ENCODE measurements at places on chromosomes 5 and 9.

DNA sequence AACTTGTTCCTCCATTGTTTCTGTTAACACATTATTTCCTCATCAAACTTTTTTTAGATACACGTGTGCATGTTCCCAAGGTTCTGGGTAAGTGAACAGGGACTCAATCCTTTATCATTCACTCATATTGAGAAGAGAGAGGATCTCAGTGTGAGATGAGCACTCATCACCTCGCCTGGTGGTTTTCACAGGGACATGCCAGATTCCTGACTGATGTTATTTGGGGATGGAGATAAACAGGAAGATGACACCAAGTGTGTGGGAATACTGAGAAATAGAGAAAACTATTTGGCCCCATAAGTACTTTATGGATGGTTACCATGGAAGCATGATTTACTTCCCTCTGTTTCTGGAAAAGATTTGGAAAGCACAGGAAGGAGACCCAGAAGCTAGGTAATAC is 533.3 kb upstream of the DMAC1 start:
- no peak for DNase-seq

DNA sequence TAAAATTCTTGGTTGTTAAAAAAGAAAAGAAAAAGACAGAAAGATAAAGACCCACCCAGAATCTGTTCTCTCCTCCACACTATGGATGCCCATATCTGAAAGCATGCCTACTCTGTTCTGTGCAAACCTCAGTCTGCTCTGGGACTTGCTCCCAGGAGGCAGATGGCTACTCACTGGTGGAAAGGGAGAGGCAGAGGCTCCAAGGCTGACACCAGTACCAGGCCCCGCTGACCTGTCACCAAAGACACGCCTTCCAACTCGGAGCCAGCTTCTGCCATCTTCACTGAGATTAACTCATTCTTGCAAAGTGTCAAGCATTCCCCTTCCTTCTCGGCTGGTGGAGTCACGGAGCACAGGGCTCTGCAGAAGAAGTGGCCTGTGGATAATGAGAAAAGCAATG is 21.6 kb downstream of the SH3TC2 start:
- DNase-seq, result no peak

DNA sequence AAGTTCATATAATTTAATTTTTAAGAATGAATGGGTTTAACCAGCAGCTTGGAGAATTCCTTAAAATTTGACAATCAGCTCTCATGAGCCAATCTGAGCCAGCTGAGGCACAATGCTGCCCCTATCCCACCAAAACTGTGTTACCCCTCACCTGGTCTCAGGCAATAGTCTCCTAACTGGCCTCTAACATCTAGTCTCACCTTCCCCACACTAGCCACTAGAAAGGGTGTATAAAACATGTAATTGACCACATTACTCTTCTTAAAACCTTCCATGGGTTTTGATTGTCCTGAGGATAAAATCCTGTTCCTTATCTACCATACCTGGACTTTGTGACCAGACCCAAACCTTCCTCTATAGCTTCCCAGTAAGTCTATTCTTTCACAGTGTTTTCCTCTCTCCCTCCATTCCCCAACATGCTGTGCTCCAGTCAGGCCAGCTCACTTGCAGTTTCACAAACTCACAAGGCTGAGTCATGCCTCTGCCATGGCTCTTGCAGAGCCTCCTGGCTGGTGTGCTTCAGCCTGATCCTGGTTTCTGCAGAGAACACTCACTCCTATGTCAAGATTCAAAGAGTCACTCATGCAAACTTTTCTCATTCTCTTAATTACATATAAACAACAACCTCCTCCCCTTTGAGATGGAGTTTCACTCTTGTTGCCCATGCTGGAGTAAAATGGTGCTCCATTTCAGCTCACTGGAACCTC is 16.0 kb upstream of the ZCCHC7 start:
- no peak for DNase-seq

DNA sequence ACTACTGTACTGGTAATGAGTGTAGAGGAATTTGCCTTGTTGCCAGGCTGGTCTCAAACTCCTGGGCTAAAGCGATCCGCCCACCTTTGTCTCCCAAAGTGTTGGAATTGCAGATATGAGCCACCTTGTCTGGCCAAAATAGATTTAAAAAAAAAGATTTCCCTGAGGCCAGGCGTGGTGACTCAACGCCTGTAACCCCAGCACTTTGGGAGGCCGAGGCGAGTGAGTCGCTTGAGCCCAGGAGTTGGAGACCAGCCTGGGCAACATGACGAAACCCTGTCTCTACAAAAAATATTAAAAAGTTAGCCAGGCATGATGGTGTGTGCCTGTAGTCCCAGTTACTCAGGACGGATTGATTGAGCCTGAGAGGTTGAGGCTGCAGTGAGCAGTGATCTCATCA is 62.5 kb downstream of the IPO11 start:
- DNase-seq, result no peak

DNA sequence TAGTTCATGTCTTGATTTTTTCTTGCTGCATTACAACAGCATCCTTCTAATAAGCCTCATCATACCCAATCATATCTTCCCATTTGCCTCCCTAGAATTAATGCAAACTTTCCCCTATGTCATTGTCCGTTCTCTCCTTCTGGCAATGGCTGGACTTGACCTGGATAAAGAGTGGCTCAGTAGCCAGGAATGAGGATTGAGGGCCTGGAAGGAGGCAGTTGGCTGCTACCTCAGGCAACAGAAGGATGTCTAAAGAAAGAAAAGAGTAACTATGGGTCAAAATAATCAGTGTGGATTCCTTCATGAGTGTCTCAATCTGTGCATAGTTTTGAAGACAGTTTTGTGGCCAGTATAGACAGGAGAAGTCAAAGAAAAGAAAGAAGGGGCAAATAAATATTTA is 209.6 kb downstream of the TRPM3 start:
- DNase-seq, result no peak

- DNase-seq, result peak; percentile 74
These were observed at the start of gene RAI14 for GRCh38 chr5:34656001-34656699. TSS of gene RAI14 (plus strand) at chr5:34656328. CDS start at chr5:34686920, 30,592 bp downstream.

- no peak for DNase-seq
These were observed 5.4 kb upstream of the SH3PXD2B start for GRCh38 chr5:172459783-172460165.

- no peak for DNase-seq
These were observed 875 bp downstream of the TPM2 start for GRCh38 chr9:35688558-35689541.

- DNase-seq, result peak; percentile 3
These were observed 50.0 kb upstream of the SUSD3 start for GRCh38 chr9:93008457-93008856.

DNA sequence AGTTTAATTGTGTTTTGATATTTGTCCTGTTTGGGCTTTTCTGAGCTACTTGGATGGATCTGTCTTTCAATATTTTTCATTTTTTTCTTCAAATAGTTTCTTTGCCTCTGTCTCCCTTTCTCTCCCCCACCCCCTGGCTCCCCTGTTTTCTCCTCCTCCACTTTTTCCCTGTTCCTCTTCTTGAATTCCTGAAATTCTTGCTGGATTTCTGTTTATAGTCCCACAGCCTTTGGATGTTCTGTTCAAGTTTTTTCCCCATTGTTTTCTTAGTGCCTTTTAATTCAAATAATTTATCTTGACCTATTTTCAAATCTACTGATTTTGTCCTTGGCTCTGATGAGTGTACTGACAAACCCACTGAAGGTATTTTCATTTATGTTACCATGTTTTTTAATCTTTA is 113.0 kb downstream of the VPS13A start:
- DNase-seq, result no peak

DNA sequence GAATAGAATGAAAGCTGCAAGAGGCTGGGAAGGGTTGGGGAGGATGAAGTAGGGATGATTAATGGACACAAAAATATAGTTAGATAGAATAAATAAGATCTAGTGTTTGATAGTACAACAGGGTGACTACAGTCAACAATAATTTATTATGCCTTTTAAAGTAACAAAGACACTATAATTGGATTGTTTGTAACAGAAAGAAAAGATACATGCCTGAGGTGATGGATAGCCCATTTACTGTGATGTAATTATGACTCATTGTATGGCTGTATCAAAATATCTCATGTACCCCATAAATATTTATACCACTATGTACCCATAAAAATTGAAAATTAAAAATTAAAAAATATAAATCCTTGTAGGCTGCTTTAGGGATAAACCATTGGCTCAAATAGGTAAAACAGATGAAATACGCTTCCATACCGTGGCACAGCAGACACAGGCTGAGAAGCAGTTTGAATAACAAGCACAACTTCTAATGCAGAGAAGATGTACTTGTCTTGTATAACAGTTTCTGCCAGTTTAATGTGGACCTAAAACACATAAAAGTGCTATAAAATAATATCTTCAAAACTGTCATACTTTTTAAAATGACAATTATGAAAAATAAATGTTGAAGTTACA is 34.9 kb downstream of the APBA1 start:
- no peak for DNase-seq

GRCh38 chr9:20760246-20760891 is 76.3 kb downstream of the FOCAD start:
- no peak for DNase-seq

GRCh38 chr9:110047955-110048402 is 160.0 kb downstream of the C9orf152 start:
- peak; percentile 57 for DNase-seq

- no peak for DNase-seq
These were observed 80.2 kb upstream of the DMRT1 start for GRCh38 chr9:761176-761792.

DNA sequence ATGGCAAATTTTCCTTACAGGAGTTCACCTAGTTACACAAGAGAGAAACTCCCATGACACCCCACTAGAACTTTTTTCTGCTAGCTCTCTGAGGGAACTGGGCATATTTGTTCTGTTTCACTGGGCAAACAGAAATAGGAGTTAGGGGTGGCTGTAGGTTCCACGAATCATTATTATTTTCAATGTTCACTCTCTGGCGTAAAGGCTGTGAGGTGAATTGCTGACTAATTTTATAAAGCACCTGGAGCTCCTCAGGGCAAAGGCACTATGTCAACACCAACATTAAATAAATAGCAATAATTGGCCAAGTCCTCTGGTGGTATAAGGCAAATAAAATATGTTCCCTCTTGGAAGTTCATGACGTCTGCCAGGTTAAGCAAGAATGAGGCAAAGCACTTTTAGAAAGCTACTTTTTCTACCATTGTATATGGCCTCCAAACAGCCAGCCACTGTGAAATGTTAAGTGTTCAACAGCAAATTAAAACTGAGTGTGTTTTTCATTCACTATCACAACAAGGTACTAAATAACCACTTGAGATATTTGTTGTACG is 344.6 kb downstream of the PDE4D start:
- DNase-seq, result no peak

DNA sequence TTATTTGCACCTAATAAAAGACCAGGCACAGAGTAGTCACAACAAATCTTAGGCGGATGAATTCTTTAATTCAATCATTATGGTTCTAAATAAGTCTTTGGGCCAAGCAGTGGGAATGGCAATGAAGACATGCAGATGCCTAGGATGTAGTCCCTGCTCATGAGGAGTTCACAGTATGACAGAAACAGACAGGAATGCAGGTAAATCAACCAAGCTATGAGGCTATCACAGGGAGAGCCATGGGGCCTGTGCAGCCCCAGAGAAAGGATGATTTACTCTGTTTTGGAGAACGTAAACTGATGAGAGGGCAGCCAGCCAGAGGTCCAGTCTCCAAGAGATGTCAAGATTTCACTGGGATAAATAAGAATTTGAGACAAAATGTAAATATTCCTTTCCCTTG is 129.4 kb downstream of the TRIM32 start:
- DNase-seq, result no peak

DNA sequence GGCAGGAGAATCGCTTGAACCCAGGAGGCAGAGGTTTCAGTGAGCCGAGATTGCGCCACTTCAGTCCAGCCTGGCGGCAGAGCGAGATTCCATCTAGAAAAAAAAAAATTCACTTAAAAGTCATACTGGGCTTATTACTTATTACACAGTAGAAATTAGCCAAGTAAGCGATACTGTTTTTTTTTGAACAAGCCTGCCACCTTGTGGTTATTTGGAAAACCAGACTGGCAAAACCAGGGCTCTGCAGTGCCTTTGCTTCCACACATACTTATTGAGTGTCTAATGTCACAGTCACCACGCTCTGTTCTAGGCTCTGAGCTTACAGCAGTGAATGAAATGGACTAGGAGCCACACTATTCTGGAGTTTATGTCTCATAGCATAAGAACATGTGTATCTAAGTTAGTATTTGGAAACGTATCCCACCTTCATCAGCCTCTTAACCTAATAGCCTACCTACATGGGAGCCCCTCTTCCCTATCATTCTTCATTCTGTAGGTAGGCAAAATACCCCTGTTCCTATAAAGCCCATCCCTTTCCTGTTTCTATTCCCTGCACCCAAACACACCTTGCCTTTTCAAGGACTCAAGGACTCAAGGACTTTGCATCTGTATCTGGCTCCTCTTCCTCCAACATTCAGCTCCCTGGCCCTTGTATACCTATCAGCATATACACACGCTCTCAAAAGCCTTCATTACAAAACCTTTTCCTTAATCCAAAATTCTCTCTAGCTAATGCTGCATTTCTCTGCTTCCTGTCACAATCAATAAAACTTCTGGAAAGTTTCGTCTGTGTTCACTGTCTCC is 13.9 kb upstream of the BASP1 start:
- DNase-seq, result peak; percentile 67

GRCh38 chr9:133569891-133570690 is 35.6 kb downstream of the ADAMTSL2 start:
- DNase-seq, result no peak

GRCh38 chr9:120394058-120394669 is 185.8 kb downstream of the CDK5RAP2 start:
- DNase-seq, result no peak

DNA sequence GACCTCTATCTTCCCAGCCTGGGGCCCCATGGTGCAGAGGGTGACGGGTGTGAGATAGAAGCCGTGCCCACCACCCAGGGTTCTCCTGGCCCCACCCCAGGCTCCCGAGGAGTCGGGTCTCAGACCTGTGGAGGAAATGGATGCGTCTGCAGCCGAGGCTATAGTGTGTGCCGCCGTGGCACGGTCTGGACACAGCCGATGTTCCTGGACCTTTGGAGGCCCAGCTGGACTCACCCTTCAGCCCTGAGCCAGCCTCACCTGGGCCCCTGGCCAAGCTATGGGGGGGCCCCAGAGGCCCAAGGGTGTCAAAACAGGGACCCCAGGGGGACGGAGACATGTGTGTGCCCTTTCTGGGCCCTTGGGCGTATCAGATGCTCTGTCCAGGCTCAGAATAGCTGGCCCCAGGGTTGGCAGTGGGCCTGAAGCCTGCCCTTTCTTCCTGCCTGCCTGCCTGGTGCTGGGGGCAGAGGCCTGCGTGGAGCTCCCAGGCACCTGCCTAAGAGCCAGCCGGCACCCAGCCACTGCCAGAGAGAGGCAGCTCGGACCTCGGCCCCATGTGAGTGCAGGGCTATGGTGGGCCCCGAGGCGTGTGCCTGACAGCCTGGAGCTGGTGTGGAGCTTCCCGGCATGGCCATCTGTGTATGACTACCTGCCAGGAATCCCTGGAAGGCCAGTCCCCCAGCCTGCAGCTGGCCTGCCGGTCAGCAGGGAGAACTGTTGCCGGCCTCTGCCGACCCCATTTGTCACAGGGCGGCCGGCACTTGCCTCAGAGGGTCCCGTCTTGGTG is 41.8 kb downstream of the KCNT1 start:
- DNase-seq, result no peak
